ENCODE measurements at places on chromosomes 5 and 9.
A peak's percentile ranks its signal among the peaks of the same experiment; 100 is the strongest.

DNA sequence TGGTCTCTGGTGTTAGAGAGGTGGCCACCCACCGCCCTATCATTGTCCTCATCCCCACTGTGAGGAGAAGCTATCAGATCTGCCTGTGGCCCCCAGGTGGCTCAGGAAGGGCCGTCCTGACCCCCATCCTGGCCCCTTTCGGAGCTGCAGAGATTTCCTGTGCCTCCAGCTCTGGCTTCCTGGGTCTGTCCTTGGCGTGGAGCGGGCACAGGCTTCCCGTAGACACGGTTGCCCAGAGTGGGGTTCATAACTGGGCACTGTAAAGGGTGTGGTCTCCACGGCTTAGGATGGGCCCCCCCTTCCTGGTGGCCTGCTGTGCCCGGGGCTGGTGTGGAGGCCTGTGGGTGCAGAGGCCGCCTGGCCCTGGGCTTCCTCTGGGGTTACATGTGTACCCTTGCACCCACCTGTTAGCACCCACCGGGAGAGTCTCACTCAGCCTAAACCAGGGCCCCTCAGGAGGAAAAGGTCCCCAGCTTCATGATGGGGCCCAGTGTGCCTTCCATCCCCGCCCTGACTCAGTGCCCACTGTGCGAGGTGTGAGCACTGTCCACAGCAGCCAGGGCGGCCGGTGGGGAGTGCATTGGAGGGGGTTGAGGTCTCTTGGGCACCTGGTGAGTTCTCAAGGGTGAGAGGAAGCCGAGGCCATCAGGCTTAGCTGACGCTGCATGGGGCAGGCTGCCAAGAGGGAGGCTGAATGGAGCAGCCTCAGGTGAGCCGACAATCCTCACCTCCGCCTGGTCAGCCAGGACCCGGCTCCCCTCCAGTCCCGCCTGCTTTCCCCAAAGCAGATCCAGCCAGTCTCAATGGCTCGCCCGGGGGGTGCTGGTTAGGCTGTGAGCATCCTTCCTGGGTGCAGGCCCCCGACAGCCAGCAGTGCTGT, 15.3 kb upstream of the AJM1 start:
- DNase-seq: no peak

GRCh38 chr9:137320555-137321384, 18.7 kb upstream of the NRARP start:
- DNase-seq: no peak

DNA sequence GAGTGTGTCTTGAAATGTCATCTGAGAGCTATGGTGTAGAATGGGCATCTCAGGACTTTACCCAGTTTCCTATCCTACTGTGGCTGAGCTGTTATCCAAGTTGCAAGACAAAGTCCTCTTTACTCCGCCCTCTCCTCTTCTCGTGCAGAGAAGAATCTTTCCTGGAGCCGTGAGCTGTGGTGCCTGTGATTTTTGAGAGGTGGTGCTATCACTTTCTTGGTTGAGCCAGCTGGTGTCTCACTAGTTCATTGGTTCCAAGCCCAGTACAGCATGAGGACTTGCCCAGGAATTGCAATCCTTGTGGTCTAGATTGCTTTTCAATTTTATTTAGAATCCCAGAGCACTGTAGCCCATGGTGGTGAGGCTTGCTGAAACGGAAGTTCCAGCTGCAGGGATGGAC, 2300.3 kb downstream of the MAT2B start:
- no peak for DNase-seq

DNA sequence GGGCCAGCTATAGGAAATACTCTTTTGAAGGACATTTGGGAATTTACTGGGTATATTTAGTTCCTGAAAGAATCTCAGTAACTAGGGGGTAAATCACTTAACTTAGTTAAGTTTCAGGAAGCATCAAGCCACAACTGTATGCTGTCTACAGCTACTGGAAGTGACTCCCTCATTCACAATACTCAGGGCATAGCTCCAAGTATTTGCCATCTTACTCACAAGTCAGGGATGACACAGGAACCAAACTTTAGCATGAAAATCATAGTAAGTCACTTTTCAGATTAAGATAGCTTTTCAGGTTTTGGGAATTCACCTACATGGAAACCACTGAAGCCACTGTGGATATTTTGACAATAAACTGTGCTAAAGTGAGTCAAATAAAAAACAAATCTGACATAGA, 242.4 kb upstream of the ATP10B start:
- DNase-seq: peak; percentile 14

DNA sequence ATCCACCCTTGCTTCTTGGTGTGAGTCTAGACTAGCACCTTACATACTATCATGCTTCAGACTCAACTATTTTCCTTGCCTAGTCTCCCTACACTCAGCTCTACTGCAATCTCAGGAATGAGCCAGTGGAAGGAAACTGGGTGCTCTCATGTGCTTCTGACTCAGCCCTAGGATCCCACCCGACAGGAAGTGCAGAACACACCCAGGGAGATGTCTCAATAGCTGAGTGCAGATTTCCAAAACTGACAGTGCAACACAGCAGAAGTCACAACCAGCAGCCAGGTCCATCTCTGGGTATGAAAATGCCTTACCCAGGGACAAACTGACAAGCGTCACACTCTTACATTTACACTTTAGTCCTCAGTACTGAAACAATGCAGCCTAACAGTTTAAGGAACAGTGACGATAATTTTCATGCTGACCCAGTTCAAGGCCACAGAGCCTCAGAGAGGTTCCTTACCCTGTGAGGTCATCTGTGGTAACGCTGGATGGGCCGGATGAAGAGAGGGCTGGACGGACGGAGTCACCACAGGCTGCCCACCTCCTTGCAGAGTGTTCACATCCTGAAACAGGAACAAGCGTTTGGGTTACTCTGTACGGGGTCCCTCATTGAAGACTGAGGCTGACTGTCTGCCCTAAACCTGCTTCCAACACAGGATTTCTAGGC, 33.0 kb downstream of the FKBP15 start:
- peak; percentile 91 for DNase-seq

GRCh38 chr9:107216329-107216728, 66.8 kb upstream of the RAD23B start:
- no peak for DNase-seq

DNA sequence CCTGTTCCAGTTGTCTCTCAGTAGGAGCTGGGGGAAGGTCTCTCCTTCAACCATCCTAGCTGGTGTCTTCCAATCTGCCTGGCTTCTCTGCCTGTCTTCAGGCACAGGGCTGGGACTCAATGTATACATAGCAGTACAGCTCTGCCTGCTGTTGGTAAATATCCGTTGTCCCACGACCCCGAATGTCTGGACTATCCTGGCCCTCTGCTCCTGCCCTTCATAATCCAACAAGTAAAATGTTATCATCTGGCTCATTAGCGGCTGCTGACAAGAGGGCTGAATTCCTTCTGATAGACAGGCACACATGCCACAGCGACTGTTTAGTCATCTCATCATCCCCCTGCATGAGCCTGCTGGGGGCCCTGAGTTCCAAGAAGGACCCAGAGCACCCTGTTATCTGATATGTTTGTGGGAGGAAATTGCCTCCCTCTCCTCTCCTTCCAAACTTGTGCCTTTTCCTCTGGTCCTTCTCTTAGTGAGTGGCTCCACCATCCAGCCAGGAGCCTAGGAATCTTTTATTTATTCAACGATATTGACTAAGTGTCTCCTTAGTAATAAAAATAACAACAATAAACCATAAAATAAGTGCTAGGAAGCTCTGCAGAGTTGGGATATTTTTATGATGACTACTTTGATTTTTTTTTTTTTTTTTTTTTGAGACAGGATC, 29.5 kb upstream of the TGFBR1 start:
- DNase-seq: peak; percentile 65

GRCh38 chr9:99140685-99141314, 35.9 kb downstream of the TGFBR1 start:
- peak; percentile 71 for DNase-seq

- peak; percentile 83 for DNase-seq
These were observed 9.7 kb upstream of the SLC25A51 start for GRCh38 chr9:37913480-37914153.

- peak; percentile 26 for DNase-seq
These were observed 2.8 kb upstream of the SPOCK1 start for GRCh38 chr5:137501846-137502406.

- no peak for DNase-seq
These were observed 98.0 kb downstream of the MACIR start for GRCh38 chr5:103356350-103357091.

- DNase-seq: no peak
These were observed 215.1 kb upstream of the MVB12B start for GRCh38 chr9:126111556-126111955.

- no peak for DNase-seq
These were observed 111.0 kb upstream of the IL7R start for GRCh38 chr5:35745660-35746059.

GRCh38 chr9:116978155-116978554, 291.1 kb downstream of the TRIM32 start:
- DNase-seq: no peak

- DNase-seq: no peak
These were observed 6.0 kb upstream of the RXRA start for GRCh38 chr9:134320126-134320867.

GRCh38 chr5:151195622-151196021, 28.3 kb downstream of the CCDC69 start:
- DNase-seq: peak; percentile 37

DNA sequence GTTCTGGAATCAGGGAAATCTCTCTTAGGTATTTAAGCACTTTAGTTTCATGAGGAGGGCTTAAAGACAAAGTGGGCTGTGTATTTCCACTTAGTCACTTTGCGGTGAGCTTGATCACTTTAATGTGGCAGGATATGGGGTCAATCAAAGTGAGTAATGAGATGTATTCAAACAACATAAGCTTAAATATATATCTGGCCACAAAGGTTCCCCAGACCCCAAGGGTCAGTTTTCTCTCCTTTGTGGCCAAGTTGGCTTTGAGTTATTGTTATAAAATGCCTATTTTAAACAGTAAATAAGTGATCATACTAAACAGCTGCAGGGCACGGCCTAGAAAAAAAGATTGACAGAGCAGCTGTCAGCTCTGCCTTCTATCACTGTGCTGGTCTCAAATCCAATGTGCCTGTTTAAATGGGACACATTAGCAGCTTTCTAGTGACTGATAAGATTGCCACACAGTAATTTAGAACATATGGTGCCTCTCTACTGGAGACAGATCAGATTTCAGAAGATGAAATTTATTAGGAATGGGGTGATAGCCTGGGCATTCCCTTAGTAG, 363.9 kb downstream of the AGTPBP1 start:
- DNase-seq: no peak

- DNase-seq: no peak
These were observed 37.0 kb upstream of the PSD2 start for GRCh38 chr5:139758510-139759075.

GRCh38 chr5:112614986-112615385, 122.7 kb upstream of the APC start:
- DNase-seq: no peak

GRCh38 chr9:9612270-9612669, 1000.5 kb downstream of the PTPRD start:
- no peak for DNase-seq

- DNase-seq: no peak
These were observed 48.6 kb downstream of the SEMA4D start for GRCh38 chr9:89449261-89449671.

GRCh38 chr9:94870793-94871558, 144.5 kb downstream of the AOPEP start:
- DNase-seq: peak; percentile 60

- DNase-seq: no peak
These were observed 59.0 kb upstream of the C9orf72 start for GRCh38 chr9:27632254-27632653.

DNA sequence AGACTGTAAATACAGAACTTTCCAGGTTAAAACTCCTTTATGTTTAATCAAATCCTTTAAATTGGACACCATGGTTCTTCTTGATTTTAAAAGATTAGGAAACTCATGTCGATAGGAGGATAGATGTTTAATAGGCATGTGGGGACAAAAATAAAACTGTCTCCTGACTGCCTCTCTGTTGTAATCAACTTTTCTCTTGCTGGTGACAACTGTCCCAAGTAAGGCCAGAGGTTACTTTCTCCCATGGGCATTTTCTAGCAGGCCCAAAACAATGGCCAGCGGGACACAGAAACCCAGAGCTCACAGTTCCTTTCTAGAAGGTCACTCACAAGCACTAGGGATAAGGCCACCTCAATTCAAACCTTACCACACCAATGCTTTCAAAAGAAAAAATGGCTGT, 14.5 kb downstream of the SLC36A2 start:
- no peak for DNase-seq

GRCh38 chr9:111759762-111760639, 34.7 kb downstream of the SHOC1 start:
- peak; percentile 54 for DNase-seq

GRCh38 chr5:83059341-83059740, 17.9 kb downstream of the TMEM167A start:
- DNase-seq: no peak

DNA sequence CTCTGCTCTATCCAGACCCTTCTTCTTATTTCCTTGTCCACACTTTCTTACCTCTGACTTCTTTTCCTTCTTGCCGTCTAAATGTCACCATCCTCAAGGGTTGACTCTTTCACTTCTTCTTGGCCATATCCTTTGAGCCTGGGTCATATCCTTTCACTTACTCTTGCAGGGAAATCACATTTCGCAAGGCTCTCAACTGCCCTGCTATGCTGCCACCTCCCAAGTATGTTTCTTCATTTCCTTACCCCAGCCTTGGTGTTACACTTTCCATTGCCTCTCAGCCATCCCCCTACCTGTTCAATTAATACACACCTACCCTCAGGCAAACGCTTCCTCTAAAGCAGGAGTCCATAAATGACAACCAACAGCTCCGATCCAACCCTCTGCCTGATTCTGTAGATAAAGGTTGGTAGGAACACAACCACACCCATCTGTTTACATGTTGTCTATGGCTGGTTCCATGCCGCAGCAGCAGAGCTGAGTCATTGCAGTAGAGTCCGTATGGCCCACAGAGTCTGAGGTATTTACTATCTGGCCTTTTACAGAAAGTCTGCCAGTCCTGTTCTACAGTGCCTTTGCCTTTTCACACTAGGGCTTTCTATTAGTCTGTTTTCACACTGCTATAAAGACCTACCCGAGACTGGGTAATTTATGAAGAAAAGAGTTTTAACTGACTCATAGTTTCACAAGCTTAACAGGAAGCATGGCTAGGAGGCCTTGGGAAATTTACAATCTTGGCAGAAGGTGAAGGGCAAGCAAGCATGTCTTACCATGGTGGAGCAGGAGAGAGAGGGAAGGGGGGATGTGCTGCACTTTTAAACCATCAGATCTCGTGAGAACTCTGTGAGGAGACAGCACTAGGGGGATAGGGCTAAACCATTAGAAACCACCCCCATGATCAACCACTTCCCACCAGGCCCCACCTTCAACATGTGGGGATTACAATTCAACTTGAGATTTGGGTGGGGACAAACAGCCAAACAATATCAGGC, 97.9 kb downstream of the SV2C start:
- DNase-seq: no peak

DNA sequence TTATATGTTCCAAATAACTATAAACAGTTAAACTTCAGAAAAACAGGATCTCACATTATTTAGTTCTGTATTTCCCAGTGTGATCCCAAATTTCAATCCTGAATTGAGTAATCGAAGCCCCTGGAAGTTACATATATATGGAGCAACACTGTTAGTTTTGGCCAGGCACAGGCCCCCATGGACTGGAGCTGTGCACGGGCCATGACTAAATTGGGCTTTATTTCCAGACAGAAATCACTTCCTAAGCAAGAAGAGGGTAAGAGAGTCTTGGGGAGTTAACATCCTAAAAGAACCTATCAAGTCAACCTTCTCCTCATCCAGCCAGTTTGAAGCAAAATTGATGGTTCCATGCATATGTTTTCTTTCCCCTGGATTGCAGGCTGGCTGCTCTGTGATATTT, 393.0 kb downstream of the TMEM167A start:
- DNase-seq: no peak

- DNase-seq: no peak
These were observed 66.2 kb downstream of the MROH2B start for GRCh38 chr5:41004931-41005330.
